NCI-H1092 (cell line): ENCODE measurements at places on chromosomes 2 and 18.
A peak's percentile ranks its signal among the peaks of the same experiment; 100 is the strongest.

DNA sequence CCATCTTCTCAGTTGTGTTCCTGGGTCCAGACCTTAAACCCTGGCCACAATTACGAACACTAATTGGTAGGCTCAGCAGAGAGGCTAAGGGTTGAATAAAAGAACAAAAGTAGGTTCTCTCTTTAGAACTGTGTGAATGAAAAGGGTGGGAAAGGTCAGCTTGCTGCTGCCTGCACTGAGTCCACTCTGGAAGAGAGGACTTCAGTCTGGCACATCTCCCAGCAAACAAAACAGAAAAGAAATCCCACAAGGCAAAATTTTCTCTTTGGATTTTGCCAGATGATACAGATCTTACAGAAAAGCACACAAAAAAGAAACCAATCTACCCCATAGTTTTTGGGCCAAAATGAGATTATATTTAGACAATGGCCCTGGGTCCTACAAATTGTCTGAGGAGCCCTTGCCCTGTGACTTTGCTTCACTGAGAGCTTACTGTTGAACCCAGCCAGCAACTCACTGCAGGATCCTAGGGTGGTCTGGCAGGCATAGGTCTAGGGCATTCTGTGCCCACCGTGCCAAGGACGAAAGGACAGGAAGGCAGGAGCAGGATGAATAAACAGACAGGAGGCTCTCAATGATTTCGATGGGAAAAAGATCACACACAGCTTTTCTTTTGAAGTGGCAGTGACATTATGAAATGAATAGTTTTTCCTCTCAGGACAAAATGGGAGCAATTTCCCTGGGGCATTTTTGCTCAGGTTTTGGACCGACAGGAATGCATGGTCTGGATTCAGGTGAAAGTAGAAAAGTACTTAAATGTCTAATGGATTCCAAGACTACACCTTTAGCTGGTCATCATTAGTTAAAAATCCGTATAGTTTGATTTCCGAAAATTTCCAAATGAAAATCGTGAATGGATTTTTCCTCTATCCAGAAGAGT, 68.4 kb upstream of the STAM2 start:
- DNase-seq: no peak

DNA sequence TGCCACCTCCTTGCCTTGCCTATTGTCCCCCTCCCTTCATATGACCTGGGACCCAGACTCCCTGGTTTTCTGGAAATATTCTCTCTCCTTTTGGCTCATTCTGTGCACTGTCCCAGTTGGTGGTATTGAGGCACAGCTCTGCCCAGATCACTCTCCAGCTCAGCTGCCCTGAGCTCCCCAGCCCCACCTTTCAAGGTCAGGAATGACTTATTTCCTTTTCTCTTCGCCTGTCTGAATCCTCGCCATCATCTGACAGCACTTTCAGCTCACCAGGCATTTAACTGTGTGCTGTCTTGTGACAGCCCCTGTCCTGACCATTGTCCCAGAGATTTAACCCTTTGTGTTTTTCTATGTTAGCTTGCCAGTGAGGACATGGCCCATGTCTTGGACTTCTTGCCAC, 133.0 kb downstream of the MSH2 start:
- DNase-seq: no peak

DNA sequence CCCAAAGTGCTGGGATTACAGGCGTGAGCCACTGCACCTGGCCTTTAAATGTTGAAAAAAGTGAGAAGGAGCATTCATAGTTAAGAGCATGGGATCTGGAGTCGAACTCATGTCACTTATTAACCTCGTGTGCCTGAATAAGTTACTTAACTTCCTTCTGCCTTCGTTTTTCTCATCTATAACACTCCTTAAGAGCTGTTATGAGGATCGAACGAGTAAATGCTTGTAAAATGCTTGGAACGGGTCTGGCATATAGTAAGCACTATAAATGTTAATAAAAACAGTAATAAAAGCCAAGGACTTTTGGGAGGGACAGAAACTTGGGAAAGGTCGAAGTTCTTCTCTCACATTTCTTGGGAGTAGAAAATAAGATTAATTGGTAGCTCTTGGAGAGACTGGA, 40.8 kb downstream of the RAB10 start:
- no peak for DNase-seq

GRCh38 chr18:395456-396250, 104.8 kb downstream of the COLEC12 start:
- DNase-seq: peak; percentile 30

GRCh38 chr2:38474715-38475566, 97.9 kb upstream of the ATL2 start:
- no peak for DNase-seq

- DNase-seq: no peak
Measured at GRCh38 chr2:37809525-37809924, 115.6 kb upstream of the RMDN2 start.

DNA sequence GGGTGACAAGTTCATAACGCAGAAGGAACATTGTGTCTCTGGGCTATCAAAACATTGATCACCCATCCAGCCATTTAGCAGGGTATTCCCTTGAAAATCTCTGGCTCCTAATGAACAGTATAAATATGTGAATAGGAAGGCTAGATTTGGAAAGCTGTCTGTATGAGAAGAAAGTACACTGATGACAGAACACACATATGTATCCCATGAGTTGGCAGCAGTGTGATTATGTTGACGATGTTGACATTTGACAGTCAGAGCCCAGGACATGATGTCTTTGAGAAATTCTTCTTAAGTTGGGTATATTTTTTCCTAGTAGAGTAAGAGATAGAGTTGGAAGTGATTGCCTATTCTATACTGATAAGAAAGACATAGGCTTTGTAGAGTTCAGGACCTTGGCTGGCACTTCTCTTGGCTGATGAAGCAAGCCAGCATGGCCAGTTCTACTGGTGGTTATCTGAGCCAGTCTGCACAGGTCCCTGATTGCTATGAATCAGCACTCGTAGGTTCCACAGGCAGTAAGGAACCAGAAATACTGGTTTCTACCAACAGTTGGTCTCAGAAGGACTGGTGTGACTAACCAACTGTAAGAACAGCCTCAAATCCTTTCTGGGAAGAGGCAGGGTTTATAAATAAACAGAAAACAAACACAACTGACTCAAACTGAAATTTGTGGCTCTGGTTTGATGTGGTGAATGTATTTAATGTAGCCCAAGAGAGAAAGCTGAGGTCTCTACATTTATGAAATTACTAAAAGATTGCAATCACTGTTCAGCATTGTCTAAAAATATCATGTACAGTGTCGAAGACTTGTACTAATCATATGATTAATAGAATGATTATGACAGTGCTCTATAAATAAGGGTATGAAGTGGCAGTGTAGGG, 43.9 kb upstream of the RAPH1 start:
- no peak for DNase-seq
